ENCODE measurements at places on chromosomes 1 and 21. TPM values are rescaled to one million over a fixed set of nuclear protein-coding genes. Genes with fewer than 3 reads are reported as not detected.

DNA sequence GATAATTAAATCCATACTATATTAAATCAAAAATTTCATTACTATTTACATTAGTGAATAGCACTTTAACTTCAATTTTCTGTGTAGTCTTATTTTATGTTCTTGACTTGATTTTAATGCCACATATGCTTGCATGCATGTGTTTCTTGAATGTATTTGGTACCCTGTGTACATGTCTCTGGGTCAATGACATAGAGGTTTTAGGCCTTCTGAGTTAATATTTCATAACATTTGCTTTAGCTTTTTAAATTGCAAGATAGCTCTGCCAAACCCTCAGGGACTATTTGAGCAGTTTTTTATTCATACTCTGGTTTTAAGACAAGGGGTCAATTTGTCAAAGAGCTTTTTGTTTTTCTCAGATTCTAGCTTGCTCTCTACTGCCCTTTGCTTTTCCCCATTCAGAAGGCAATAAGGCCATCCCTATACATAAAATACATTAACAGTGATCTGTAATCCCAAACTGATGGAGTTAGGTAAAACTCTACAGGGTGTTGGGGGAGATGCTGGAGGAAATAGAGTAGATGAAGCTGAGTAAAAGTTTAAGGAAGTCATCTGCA lies 5.0 kb downstream of the MLLT11 start:
- no peak for DNase-seq

DNA sequence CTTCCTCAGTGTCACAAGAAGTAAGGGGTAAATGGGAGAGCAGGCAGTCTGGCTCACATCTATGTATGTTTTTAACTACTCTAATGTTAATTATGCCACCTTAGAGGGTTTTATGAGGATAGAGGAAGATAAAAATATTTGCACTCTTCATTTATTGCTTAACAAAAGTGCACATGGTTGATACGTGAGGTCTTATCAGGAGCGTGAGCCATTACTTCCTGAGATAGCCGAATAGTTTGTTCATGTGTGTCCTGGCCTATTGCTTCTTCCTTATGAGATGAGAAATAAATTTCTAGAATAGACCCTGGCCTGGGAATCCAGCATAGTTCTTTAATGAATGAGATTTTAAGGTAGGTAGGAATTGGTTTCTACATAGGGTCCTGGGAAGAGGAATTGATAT lies 471.1 kb upstream of the B3GALT2 start:
- no peak for DNase-seq

Gene MIER1
- total RNA-seq = 34.5 TPM

Gene DRAXIN
- 0.61 TPM for total RNA-seq

Gene SDE2
- 15.8 TPM for total RNA-seq

Gene FOXO6
- 1.0 TPM for total RNA-seq

GRCh38 chr21:14736672-14737071 lies 190.6 kb upstream of the SAMSN1 start:
- no peak for DNase-seq

DNA sequence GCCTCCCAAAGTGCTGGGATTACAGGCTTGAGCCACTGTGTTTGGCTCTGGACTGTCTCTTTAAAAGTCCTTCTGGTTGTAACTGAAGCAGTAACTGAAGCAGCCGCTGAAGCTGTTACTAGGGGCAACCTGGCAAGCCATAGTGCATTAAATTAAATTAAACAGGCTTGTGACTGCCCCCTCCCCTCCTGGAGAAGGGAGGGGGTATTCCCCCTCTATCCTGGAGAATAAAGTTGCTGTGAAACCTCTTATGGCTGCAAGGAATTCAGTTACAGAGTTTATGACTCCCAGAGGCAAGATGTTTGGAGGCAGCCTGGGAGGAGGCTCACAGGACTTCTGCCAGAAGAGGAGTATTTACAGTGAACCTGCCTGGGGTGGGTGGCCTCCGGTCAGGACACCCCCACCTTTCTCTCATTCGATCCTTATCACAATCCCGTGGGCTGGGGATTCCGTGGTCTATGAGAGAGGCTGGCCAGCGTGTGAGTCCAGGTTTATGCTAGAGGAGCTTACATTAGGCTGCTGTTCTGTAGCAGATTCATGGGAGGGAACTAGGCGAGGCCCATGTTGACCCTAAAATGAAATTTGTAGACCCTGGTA lies 8.3 kb downstream of the TTC22 start:
- DNase-seq = no peak

DNA sequence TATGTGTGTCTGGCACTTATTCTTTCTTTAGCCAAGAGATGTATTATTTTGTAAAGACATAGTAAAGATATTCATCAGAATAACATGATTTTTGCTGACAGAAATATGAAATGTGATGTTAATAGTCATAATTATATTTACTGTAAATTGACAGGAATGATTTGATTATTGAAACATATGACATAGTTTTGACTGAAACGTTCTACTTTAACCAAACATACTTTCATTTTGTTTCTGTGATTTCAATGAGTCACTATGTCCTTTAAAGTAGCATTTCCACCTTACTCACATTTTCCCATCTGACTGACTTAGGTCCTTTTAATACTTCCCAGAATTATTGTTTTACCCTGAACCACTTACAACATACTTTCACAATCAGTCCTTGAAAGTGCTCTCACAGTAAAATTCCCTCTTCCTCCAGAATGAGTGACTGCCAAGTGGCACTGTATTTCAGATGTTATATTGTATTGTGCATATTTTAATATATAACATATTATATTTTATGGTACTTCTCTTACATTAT lies 437.9 kb downstream of the NCAM2 start:
- no peak for DNase-seq

DNA sequence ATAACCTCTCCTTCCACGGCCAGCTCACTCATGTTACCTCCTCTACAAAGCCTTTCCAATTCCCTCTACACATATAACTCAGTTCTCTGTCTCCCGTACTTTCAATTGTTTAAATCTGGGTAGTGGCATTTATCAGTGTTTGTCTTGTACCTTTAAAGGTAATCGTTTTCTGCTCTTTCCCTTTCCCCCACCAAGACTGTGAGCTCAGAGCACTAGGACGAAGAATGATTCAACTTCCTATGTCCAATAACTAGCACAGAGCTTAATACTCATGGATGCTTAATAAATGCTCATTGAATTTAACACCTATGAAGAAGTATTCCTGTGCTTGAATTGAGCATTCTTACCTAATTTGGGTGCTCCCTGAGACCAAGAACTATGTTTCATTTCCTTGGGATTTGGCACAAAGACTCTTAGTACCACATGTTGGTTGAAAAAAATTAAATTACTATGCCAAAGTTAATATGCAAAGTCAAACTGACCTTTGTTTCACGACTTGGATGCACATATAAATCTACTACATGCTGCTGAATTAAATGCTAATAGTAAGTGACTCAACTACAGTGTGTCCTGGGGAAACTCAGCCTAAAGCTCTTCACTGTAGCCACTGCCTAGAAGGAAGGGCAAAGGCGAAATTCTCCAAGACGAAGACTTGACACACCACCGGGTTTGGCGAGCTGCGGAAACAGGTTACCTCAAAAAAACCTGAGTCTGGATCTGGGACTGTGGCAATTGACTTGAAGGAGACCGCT lies 30.6 kb upstream of the C1orf185 start:
- DNase-seq = no peak

Gene C1orf210
- 22.5 TPM for total RNA-seq

DNA sequence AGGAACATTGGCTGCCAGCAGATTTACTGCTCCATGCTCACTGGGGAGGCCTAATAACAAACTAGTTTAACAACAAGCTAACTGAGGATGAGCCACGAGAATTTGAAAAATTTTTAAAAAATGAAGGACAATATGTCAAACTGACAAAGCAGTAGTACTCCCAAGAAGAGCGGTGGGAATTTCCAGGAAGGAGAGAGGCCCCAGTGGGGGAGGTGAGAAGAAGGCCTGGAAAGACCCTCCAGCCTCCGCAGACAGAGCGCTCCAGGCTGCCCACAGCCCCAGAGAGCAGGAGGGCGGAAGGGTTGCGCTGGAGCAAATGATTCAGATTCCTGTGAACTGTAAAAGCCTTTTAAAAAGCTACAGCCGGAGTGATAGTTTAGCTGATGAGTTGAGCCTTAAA lies 78.5 kb downstream of the SIPA1L2 start:
- DNase-seq = no peak

DNA sequence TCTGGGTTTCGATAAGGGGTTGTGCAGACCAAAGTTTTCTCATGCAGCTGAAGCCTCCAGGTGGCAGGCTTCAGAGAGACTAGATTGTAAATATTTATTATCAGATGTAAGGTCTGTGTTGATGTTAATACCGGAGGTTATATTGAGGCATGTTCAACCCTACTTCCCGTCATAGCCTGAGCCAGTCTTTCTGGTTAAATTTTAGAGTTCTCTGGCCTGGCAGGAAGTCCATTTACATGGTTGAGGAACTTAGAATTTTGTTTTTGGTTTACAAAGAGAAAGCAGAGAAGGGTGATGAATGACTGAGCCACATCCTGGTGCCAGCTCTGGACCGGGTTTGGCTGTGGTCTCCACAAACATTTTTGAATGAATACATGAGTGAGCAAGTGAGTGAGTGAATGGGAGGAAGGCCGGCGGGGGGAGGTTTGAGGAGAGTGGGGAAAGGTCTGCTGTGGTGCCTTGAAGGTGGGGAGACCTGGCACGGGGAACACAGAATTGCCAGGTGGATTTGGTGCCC lies 218.5 kb downstream of the DISC1 start:
- no peak for DNase-seq

DNA sequence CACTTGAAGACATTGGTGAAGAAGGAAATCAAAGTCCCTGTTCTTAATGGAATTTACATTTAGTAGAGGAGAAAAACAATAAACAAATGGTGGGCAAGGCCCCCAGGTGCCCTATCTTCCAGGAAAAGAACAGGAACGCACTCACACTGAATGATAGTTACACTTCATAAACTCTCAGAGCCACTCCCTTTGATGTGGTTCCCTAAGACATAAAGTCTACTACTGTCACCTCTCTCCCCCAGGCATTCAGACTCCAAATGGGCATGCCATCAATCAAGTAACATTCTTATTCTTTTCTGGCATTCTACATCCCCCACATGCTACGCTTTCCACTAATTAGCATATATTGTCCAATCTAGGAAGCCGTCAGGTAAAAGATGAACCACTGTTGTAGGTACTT lies 36.6 kb upstream of the PIGC start:
- DNase-seq = no peak

Gene LGR6
- 1.5 TPM for total RNA-seq

GRCh38 chr1:119141020-119141424 lies 569 bp upstream of the WARS2 start:
- peak; percentile 17 for DNase-seq

DNA sequence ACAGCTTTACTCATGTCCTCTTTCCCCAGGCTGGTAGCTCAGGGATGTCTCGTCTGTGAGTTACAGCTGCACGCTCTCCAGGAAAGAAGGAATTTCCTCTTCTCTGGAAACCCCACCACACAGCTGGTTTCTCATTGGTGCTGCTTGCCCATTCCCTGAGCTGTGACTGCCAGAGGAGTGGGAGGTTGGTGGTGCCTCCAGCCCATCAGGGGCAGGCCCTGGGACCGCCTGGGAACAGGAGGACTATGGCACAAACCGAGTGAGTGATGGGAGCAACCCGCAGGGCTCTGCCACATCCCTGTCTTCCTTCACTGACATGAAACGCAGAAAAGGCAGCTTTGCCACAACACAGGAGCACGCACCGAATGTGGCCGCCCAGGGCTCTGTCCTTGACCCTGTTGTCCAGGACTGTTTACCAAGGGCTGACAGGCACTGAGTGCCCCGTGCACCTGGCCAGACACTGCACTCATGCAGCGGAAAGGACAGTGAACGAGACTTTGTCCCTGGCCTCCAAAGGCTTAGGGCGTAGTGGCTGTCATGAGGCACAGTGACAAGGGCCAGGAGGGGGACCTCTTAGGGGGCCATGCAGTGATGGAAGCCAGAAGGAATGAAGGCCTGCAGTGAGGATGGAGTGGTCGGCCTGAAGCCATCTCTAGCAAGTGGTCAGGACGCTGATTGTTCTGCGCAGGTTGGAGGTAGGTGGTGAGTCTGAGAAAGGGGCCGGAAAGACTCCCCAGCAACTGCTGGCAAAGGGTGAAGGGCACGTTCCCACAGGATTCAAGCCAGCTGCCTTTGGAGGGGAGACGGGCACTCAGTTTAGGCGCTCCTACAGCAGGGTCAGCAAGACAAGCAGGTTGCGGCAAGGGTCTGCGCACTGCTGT lies 1.7 kb upstream of the CCNL2 start:
- DNase-seq = peak; percentile 50

- no peak for DNase-seq
Measured at GRCh38 chr1:240528591-240528990, 83.4 kb downstream of the GREM2 start.

- DNase-seq = no peak
Measured at GRCh38 chr1:37825506-37825905, 17.5 kb upstream of the YRDC start.

DNA sequence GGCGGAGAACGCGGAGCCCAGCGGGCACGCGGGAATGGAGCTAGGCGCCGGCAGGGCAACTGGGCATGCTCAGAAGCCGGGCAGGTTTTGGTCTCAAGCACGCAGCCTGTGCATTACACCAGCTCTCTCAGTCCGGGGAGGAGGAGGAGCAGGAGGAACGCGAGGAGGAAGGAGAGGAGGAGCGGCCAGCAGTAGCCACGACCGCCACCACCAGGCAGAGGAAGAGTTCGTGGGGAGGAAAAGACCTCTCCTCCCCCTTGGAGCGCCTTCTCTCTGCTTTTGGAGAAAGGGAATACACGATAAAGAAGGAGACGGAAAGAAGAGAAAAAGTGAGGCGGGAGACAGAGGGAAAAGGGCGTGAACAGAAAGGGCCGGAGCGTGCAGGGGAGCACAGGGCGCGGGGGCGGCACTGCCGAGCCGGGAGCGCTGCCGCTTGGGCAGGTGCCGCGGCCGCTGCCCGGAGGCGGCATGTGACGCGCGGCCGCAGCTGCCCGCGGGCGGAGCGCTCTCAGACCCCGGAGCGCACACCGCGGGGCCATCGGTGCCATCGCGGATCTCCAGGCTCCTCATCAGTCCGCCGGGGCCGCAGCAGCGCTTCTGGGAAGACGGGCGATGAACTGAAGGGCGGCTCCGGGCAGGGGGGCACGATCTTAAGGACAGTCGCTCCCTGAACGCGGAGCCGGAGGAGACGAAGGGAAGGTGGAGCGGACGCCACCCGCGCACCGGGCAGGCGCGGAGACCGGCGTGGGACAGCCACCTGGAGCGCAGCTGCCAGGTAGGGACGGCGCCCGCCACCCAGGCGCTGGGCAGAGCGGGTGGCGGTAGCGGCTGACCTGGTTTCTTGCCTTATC lies at the start of gene CHRM3:
Gene CHRM3, plus strand, starts transcription at position 116 of the 851 bp plus-strand sequence. CDS start 520,884 bp downstream, outside the sequence.
- DNase-seq = peak; percentile 83

Gene LCE2B
- not detected for total RNA-seq
